ENCODE measurements at places on chromosomes 13 and 19. TPM values are rescaled to one million over a fixed set of nuclear protein-coding genes. Genes with fewer than 3 reads are reported as not detected.

DNA sequence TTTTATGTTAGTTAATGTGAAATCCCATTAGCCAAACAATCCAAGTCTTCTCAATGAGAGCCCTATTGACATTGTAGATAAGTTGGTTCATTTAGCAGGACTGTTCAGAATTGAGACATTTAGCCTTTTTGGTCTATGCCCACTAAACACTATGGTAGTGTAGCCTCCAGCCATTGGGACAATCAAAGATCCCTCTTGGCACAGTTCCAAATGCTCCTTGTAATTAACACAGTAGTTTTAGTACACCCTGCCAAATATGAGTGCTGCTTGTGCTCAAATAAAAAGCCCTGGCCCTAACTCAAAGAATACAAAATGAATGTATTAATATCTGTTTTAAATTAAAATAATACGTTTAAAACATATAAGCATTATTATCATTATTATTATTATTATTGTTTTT is 15.4 kb upstream of the FAM216B start:
- no peaks in the 10 kb centered on the region for H3K36me3 ChIP-seq
- no peaks in the 10 kb centered on the region for H3K27me3 ChIP-seq
- no peak overlapping the region for H3K27ac ChIP-seq
- no peaks in the 10 kb centered on the region for H3K4me1 ChIP-seq

SLC7A10 gene
- total RNA-seq: 0.33 TPM

FUT2 gene
- 0.98 TPM for total RNA-seq

DNA sequence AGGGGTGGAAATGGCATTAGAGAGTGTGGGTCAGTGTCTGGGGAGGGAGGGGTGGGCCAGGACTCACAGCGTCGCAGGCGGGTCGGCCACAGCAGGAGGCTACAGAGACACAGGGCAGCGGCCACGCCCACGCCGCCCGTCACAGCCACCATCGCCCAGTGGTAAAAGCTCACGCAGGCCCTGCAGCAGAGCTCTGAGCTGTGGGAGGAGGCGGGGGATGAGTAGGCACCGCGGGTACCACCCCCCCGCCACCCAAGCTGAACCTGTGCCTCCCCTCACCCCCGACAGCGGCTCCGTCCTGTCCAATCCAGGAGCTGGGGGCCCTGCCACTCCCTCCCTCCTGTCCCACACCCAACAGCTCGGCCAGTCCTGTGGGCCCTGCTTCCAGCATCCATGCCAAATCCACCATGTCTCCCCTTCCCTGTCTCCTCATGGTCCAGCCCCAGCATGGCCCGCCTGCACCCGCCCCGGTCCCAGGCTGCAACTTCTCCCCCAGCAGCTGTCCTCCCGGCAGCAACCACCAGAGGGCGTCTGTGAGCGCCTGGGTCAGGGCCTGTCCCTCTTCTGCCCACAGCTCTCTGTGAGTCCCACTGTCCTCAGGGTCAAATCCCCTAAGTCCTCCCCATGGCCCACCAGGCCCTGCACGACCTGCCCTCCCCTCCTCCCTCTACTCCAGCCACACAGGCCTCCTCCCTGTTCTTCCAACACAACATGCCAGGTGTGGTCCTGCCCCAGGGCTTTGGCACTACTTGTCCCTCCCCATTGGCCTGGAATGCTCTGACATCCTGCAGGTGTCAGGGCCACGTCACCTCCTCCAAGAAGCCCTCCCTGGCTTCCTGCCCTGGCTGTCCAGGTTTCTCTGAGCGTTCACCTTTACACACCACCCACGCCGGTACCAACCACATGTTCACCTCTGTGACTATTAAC is 6.0 kb downstream of the TEKTIP1 start:
- no peak overlapping the region for H3K27ac ChIP-seq
- no peak overlapping the region for H3K4me3 ChIP-seq
- H3K27me3 ChIP-seq: no peaks in the 10 kb centered on the region
- H3K4me1 ChIP-seq: no peaks in the 10 kb centered on the region
- peaks cover 31% of the 10 kb centered on the region for H3K36me3 ChIP-seq
- peak; percentile 75 for DNase-seq

DNA sequence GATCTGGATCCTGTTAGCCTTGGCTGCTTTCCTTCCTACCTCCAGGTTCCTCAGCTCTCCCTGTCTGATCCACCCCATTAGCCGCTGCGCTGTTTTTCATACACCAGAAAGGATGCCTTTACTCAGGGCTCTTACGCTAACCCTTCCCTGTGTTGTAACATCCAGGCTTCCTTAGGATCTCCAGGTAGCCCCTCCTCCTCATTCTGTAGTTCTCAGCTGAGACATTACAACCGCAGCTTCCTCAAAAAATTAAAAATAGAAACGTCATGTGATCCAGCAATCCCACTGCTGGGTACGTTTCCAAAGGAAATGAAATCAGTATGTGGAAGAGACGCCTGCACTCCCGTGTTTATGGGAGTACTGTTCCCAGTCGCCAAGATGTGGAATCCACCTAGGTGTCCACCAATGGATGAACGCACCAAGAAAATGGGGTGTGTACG is 18.4 kb upstream of the MYADM start:
- peak; percentile 62 for DNase-seq
- H3K4me3 ChIP-seq: no peak overlapping the region
- H3K27me3 ChIP-seq: no peaks in the 10 kb centered on the region

DNA sequence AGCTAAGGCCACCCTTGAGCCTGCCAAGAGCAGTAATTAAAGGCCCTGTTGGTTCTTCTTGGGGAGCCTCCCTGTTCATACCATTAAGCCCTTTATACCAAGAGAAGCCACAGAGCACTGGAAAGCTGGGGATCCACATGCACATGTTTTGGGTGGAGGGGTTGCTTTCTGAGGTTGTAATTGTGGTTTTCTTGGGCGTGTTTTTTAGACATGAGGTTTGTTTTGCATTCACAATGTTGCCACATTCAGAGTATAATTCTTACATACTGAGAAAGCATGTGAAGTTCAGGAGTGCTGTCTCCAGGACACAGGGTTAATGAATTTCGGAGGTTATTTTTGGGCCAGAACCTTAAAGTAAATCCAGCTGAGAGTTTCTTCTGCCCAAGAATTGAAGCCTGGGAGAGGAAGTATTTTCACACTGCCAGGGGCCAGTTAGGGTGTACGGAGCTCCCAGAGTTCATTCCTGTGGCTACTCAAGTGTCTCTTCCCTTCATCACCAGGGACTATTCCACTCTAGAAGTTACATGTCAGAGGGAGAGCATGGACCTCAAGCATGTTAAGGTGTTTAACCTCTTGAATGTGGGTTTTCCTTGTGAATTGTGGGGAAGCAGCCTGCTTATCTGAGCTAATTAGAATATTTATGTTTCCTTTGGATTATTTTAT is 37.0 kb downstream of the ZNF136 start:
- no peaks in the 10 kb centered on the region for H3K27me3 ChIP-seq
- no peak overlapping the region for H3K4me3 ChIP-seq
- no peaks in the 10 kb centered on the region for H3K36me3 ChIP-seq
- DNase-seq: peak; percentile 22
- no peak overlapping the region for H3K27ac ChIP-seq
